Stimulated activated CD4-positive, alpha-beta T cell treated with anti-CD3 and anti-CD28 coated beads, Interleukin-2, amount 100 ng/mL, for 48 hours (primary cell): ENCODE measurements at places on chromosomes 5 and 9.

GRCh38 chr5:169095976-169096375 lies 205.0 kb downstream of the SLIT3 start:
- DNase-seq = no peak

- no peak for DNase-seq
Measured at GRCh38 chr9:133058071-133058470, 3.7 kb upstream of the CEL start.

- no peak for DNase-seq
Measured at GRCh38 chr5:134019636-134020035, 14.9 kb upstream of the VDAC1 start.

DNA sequence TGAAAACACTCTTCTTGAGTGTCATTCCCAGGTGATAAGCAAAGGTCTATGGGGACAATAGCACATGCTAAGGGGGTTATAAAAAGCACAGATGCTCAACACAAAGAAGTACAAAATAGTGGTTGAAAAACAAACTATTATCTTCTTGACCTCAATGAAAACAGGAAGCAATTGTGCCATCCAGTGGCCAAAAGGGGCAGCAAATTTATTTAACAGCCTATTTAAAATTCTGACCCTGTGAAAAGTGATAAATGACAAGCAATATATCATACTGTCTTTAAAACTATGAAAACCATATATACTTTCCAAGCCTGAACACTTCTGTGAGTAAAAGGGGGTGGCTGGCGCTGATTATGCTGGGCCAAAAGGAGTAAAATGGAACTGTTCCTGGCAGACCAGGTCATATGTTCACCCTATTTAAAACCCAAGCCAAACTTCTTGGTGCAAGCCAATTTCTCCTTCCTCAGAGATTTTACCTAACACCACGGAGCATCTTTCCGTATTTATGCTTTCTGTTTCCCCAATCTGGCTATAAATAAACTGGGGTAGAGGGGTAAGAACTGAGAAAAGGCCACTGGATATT lies 29.7 kb downstream of the TEX10 start:
- no peak for DNase-seq

DNA sequence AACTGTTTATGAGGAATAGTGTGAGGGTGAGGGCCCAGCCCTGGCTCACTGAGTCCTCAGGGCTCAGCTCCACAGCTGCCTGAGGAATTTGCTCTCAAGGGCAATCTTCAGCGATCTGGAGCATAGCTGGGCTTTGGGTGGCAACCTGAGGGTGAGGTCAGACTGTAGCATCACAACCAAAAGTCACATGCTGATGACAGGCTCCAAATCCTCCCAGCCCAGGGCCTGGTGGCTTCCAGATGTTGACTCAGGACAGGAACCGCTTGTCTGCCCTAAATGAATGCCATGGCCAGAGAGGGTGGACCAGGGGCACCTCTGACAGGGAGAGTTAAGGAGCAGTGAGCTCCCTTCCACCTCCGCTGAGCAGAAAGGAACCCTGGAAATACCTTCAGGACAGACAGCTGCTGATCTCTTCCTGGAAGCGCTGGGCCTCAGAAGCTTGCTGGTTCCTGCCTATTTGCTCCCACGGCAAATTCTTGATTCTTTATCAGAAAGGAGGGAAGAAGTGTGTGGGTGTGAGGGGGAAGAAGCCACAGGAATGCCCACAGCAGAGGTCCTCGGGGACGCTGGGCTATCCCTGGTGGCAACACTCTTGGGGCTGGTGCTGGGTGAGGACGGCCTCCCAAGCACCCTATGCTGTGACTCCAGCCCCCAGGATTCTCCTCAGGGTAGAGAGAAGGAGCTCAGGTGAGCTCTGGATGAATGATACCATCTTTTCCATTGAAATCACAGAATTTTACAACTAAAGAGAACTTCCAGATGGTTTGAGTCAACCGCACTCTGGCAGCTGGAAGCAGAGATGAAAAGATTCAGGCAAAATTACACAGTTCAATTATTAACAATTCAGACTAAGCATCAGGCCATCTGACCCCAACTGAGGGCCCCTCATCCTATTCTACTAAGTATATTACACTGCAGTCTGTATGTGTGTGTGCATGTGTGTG lies 13.8 kb upstream of the CTSL start:
- DNase-seq = no peak

DNA sequence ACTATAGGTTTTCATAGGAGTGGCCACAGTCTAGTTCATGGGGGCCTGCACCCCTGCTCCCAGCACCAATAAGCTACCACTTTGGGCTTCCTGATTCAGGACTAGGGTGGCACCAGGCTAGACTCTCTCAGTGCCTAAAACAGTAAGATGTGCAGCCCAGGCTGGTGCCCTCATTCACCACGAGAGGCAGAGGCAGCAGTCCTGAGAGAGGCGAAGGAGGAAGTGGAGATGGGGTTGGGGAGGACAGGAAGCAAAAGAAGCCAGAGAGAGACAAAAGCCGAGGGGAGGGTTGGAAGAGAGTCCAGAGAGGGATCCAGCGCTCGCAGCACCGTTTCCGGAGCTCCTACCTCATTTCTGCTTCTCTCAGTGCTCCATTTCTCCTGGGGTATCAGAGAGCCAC lies 180.9 kb downstream of the MED10 start:
- no peak for DNase-seq
